ENCODE measurements at places on chromosomes 3 and 15.

DNA sequence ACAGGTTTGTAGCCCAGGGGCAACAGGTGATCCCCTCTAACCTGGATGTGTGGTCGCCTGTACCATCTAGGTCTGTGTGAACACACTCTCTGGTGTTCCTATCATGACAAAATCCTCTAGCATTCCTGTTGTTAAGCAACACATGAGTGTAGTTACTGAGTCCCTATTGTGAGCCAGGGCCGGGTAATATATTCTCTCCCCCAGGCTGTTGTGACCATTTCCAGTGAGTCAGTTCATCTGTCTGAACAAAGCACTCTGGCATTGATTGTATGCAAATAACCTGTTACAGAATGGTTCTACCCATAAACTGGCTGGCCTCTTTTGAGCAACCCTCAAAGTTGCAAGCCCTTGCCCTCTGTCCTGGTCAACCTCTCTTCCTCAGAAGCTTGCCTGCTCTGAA is 2.6 kb upstream of the FLNB start:
- DNase-seq: no peak

DNA sequence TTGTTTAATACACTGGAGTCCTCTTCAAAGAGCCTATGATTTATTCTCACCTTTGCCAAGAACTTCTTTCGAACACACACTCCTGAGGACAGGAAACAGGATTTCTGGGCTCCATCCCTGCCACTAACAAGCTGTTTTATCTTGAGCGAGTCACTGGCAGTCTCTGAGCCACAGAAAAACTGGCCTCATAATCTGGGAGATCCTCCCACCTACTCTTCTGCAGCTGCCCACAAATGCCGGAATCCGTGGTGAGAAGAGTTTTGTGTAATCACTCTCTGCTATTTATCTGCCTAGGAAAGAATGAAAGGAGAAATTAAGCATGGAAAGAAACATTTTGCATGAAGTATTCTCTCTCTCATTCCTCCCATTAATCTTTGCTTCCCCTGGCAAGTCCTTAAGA is 172.0 kb upstream of the TRIM42 start:
- DNase-seq: no peak

DNA sequence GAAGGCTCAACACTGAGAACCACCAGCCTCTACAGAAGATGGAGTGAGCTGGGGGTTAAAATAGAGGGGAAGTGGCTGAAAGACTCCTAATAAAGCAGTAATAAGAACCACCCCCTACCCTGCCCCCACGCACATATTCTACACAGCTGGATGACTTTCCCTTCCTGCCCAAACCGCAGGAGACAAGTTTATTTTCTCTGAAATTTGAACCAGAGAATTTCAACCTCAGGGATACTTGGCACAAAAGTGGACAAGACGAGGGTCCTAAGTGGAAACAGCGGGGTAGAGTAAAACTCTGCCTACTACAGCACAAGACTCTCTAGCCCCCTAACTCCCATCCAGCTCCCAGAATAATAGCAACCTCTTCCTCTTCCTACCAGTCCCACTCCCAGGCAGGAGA is 28.4 kb downstream of the USF3 start:
- DNase-seq: no peak

- DNase-seq: no peak
Measured at GRCh38 chr3:106114848-106115247, 246.0 kb upstream of the CBLB start.

DNA sequence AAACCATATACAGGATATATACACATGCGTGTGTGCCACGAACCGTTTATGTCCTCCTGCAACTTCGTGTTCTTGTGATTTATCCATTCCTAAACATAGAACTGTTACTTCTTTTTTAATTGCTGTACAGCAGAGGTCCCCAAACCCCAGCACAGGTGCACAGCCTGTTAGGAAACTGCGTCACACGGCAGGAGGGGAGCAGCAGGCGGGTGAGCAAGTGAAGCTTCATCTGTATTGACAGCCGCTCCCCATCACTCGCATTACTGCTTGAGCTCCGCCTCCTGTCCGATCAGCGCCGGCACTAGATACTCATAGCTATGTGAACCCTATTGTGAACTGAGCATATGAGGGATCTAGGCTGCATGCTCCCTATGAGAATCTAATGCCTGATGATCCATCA is 34.9 kb upstream of the NRROS start:
- DNase-seq: no peak

DNA sequence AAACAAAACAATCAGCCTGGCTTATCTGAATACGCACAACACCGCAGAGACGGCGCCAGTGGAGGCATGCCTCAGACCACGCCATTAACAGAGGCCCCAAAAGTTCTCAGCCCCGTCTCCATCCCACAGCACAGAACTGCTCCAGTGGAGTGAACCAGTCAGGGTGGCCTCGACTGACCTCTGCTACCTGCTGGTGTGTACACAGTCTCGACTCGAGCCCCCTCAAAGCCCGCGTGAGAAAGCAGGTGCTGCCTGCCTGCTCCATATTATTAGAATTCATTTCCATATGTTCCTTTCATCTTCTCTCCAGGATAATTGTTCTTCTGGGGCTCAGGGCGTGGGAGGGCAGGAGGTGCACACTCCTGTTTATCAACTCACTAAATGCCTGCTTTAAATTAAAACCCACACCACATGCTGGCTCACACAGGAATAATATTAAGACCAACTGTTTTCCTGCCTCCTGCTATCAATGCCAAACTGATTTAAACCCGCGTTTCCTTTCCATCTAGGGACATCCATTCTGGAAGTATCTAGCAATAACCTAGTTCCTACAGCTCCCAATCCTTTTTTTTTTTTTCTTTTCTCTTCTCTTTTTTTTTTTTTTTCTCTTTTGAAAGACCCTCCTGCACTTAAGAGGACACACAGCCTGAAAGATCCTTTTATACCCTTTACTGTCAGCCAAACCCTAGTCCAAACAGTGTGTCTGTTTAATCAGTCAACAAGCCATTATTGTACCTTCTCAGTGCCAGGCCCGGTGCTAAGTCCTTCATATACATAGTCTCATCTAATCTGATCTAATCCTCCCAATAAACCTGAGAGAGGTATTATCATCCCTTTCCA is 101.2 kb downstream of the TLE3 start:
- no peak for DNase-seq

GRCh38 chr3:183449791-183450190 is 21.4 kb upstream of the MCF2L2 start:
- DNase-seq: no peak

GRCh38 chr15:72944565-72944964 is 107.7 kb upstream of the NEO1 start:
- DNase-seq: no peak

DNA sequence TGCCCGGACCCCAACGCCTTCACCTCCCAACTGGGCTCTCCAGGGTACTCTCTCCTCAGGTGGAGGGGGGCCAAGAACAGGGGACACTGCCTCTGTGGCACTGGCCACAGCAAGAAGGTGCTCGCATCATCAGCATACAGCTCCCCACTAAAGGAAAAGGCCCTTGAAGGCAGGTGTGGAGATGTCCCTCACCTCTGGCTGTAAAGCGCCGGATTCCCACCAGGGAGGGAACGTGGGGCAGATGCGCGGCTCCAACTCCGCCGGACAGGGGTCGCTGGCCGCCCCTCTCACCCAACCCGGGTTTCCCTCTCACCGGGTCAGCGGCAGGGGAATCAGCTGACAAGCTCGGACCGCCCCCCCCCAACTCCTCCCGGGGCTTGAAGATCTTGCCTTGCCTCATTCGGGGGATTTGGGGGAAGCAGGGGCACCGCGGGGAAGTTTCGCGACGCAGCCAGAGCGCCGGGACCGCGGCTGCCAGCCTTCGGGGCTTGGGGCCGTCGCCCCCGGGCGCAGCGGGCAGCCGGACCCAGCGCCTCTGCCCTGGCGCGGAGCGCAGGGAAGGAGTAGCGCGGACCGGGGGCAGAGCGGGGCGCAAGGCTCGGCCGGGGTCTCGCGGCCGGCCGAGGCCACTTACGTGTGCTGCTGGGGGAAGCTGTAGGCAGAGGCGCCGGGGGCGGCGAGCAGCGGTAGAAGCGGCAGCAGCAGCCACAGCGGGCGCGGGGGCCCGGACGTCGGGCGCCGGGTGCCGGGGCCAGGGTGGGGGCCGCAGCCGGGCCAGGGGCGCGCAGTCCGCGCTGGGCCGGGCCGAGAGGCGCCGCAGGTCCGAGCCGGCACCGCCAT is 630 bp downstream of the CACNA2D2 start:
- DNase-seq: no peak

DNA sequence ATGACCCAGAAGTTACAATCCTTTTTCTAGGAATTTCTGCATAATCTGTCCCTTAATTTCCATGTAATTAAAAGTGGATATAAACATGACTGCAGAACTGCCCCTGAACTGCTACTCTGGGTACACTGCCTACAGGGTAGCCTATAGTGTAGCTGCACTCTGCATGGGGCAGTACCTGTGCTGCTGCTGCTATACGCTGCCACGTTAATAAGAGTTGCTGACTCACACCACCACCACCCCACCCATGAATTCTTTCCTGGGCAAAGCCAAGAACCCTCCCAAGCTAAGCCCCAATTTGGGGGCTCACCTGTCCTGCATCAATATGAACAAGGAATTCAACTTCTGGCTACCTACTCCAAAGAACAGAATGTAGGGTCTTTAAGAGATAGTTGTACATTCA is 13.9 kb downstream of the HDGFL3 start:
- no peak for DNase-seq

GRCh38 chr3:119628390-119628789 is 30.7 kb downstream of the PLA1A start:
- no peak for DNase-seq

GRCh38 chr3:37899101-37899707 is 37.5 kb downstream of the CTDSPL start:
- no peak for DNase-seq

DNA sequence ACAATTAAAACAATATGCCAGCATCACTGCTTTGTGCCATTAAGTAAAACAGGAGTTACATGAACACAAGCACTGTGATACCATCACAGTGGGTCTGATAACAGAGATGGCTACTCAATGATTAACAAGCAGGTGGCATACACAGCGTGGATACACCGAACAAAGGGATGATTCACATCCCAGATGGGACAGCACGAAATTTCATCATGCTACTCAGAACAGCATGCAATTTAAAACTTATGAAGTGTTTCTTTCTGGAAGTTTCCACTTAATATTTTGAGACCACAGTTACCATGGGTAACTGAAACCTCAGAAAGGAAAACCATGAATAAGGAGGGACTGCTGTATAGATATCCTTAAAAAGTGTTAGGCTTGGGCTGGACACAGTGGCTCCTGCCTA is 44.5 kb downstream of the SLC24A1 start:
- no peak for DNase-seq
